ENCODE measurements at places on chromosomes 12 and 14. TPM values are rescaled to one million over a fixed set of nuclear protein-coding genes. Genes with fewer than 3 reads are reported as not detected.

GRCh38 chr14:98229656-98230366, 1042.2 kb downstream of the BCL11B start:
- H3K27ac ChIP-seq, result no peak overlapping the region
- H3K4me1 ChIP-seq, result no peaks in the 10 kb centered on the region
- DNase-seq, result no peak
- no peak overlapping the region for H3K4me3 ChIP-seq
- no peaks in the 10 kb centered on the region for H3K36me3 ChIP-seq

DNA sequence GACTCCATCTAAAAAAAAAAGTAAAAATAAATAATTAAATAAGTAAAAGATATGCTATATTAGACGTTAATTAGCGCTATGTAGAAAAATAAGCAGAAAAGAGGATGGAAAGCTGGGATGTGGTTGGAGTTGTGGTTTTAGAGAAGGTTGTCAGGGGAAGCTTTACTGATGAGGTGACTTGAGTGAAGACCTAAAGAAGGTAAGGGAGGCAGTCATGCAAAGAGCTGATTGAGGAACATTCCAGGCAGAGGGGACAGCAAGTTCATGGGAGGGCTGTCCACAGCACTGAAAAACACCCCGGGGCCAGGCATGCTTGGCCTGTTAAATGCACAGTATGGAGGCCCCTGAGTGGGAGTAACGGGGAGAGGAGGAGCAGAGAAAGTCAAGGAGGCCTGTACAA, 15.7 kb downstream of the SMAGP start:
- no peaks in the 10 kb centered on the region for H3K4me1 ChIP-seq
- H3K27me3 ChIP-seq, result no peaks in the 10 kb centered on the region
- no peaks in the 10 kb centered on the region for H3K36me3 ChIP-seq
- no peak overlapping the region for H3K4me3 ChIP-seq

GRCh38 chr14:68084256-68084655, 264.7 kb downstream of the RAD51B start:
- no peaks in the 10 kb centered on the region for H3K36me3 ChIP-seq
- H3K4me1 ChIP-seq, result peaks cover 9% of the 10 kb centered on the region
- H3K27me3 ChIP-seq, result no peaks in the 10 kb centered on the region

- DNase-seq, result no peak
- no peaks in the 10 kb centered on the region for H3K36me3 ChIP-seq
- no peaks in the 10 kb centered on the region for H3K4me1 ChIP-seq
- no peaks in the 10 kb centered on the region for H3K27me3 ChIP-seq
- H3K27ac ChIP-seq, result no peak overlapping the region
Measured at GRCh38 chr12:94770791-94771190, 120.4 kb upstream of the TMCC3 start.

- no peaks in the 10 kb centered on the region for H3K4me1 ChIP-seq
- H3K4me3 ChIP-seq, result no peak overlapping the region
- H3K27me3 ChIP-seq, result no peaks in the 10 kb centered on the region
- DNase-seq, result no peak
Measured at GRCh38 chr12:58907391-58907790, 12.9 kb downstream of the LRIG3 start.

DNA sequence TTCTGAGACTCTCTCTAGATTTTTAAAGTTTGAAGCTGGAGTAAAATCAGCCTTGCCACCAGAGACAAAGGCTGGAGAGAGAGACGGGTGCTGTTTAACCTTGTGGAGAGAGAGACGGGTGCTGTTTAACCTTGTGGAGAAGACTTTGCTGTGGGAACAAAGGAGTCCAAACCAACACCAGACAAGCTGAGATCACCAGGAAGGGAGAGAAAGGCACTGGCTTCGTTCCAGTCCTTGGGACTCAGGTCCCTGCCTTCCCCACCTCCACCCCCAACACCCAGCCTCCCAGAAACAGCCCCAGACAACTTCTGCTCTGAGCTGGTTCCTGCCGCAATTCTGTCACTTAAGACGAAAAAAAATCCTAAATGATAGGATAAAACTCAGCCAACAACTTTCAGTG, 1389.3 kb downstream of the AACS start:
- H3K4me3 ChIP-seq, result no peak overlapping the region
- H3K4me1 ChIP-seq, result no peaks in the 10 kb centered on the region
- H3K27me3 ChIP-seq, result peaks cover 2% of the 10 kb centered on the region
- H3K27ac ChIP-seq, result no peak overlapping the region
- DNase-seq, result no peak

GXYLT1 gene
- total RNA-seq, result 4.3 TPM

STAB2 gene
- 0.04 TPM for total RNA-seq

SLC8A3 gene
- 53.6 TPM for total RNA-seq

CD63 gene
- 1,401 TPM for total RNA-seq

KLRG1 gene
- total RNA-seq, result 1.8 TPM
